ENCODE measurements at places on chromosomes 11 and 22. TPM values are rescaled to one million over a fixed set of nuclear protein-coding genes. Genes with fewer than 3 reads are reported as not detected.

Gene NRGN
- not detected for total RNA-seq

Gene MPZL2
- not detected for total RNA-seq

Gene GAL3ST3
- not detected for total RNA-seq

Gene NXPE4
- not detected for total RNA-seq

Gene PANX2
- total RNA-seq = 0.17 TPM

Gene NLRP6
- total RNA-seq = not detected

Gene CLTCL1
- total RNA-seq = 11.3 TPM

Gene OOSP2
- not detected for total RNA-seq

Gene APOL3
- 32.4 TPM for total RNA-seq

Gene LRRC32
- 19.2 TPM for total RNA-seq

Gene SULT4A1
- under 0.01 TPM for total RNA-seq

Gene TRMT2A
- 52.2 TPM for total RNA-seq

Gene MYO7A
- total RNA-seq = 0.26 TPM

Gene IPO7
- total RNA-seq = 128 TPM

Gene PARVA
- total RNA-seq = 27.7 TPM

Gene UBQLN3
- total RNA-seq = not detected

Gene CLCF1
- 2.3 TPM for total RNA-seq

Gene BTBD18
- total RNA-seq = not detected

Gene RAPSN
- total RNA-seq = 0.17 TPM

Gene YPEL1
- 2.3 TPM for total RNA-seq

Gene MS4A15
- not detected for total RNA-seq

Gene LINC01488
- not detected for total RNA-seq

Gene MRGPRF
- total RNA-seq = 84.2 TPM

All from fibroblast of lung (primary cell).